Right atrium auricular region (tissue), 2 donors: ENCODE measurements at places on chromosomes 3 and 15.

DNA sequence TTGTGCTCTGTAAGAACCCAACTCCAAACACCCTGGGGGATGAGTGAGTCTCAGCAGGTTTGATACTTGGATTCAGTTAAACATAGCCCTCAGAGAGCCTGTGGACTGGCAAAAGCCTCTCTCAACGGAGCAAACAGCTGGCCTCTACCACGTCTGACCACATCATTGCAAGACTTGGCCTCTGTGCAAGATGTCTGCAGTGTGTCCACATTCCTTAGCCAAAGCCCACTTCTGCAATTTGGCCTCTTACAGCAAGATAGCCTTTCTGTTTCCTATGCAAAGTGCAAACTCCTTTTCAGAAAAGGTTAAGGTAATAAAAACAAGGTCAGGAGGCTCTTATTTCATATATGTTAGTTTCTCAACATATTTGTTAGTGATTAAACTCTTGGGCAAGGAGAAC is 27.9 kb downstream of the FBN1 start:
- no peaks in the 10 kb centered on the region for H3K27me3 ChIP-seq
- H3K36me3 ChIP-seq, result peaks cover 3% of the 10 kb centered on the region
- peak; percentile 76 for DNase-seq
- peaks cover 15% of the 10 kb centered on the region for H3K4me1 ChIP-seq
- H3K27ac ChIP-seq, result no peak overlapping the region

- no peaks in the 10 kb centered on the region for H3K4me1 ChIP-seq
- no peak overlapping the region for H3K4me3 ChIP-seq
- no peaks in the 10 kb centered on the region for H3K27me3 ChIP-seq
- no peak overlapping the region for H3K27ac ChIP-seq
Observed at GRCh38 chr3:189276444-189277219, 104.9 kb downstream of the TPRG1 start.

DNA sequence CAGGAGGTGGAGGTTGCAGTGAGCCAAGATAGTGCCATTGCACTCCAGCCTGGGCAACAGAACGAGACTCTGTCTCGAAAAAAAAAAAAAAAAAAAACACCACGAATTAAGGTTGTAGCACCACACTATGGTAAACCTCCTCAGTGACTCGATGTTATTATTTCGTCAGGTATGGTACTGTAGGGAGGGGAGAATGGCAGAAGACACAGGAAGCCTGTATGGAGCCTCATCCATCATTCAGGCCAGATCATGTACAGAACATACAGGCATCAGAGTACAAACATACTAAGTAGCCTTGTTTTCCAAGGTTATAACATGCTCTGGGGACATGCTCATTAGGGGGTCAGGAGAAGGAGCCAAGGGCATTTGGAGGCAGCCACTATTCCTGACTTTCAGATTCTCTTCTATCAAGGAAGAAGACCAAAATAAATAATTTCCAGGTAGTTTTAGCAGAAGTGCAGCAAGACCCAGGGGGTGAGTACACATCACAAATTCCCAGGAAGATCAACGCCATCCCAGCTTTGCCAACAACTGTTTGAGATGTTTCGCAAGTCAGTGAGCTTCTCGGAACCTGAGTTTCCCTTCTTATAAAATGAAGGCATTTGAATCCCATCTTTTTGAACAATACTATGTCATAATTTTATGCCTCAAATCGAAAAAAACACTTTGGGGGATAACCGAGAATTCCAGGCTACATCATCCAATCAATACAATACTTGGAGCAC is 79.8 kb downstream of the FOXP1 start:
- H3K4me1 ChIP-seq, result peaks cover 8% of the 10 kb centered on the region
- no peaks in the 10 kb centered on the region for H3K36me3 ChIP-seq
- no peak for DNase-seq
- H3K27ac ChIP-seq, result no peak overlapping the region

- H3K36me3 ChIP-seq, result no peaks in the 10 kb centered on the region
- no peak for DNase-seq
- no peaks in the 10 kb centered on the region for H3K4me1 ChIP-seq
- no peak overlapping the region for H3K4me3 ChIP-seq
Observed at GRCh38 chr3:11084677-11085076, 69.6 kb upstream of the HRH1 start.

DNA sequence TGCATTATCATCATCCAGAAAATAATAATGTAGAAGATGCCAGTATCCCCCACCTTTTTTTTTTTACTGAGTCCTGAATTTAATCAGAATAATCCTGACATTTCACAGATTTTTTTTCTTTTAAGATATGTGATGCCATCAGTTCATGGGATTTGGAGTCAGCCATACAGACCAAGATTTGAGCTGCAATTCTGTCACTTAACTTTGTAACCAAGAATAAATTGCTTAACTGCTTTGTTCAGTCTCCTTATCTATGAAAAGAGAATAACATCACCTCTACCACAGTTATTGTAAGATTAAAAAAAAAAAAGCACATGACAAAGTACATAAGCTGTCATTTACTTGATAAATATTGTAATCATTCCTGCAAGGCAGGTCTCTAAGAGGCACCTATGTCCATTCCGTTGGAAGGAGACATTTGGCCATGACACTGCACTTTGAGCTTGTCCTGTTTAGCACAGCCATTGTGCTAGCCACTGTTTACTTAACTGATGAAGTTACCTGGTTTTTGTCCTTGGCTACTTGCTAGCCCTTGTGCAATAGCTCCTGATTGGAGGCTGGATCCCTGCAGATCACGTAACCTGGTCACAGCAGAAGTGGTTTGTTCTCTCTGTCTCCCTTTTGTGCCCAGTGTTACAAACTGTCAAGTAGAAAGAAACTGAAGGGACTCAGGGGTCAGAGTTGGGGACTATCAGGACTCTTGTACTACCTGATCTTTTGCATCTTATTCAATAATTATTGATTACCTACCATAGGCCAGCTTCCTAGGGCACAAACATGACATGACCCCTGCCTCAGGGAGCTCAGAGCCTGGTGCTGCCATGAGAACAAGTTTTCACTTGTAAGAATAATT is 306.0 kb downstream of the WDR72 start:
- no peaks in the 10 kb centered on the region for H3K36me3 ChIP-seq
- no peak for DNase-seq
- no peak overlapping the region for H3K27ac ChIP-seq
- no peaks in the 10 kb centered on the region for H3K27me3 ChIP-seq

- H3K36me3 ChIP-seq, result no peaks in the 10 kb centered on the region
- no peak for DNase-seq
- no peak overlapping the region for H3K4me3 ChIP-seq
- peaks cover 15% of the 10 kb centered on the region for H3K4me1 ChIP-seq
- H3K27me3 ChIP-seq, result no peaks in the 10 kb centered on the region
Observed at GRCh38 chr3:125110016-125110875, 54.4 kb upstream of the HEG1 start.

- no peak overlapping the region for H3K4me3 ChIP-seq
- no peak for DNase-seq
- H3K27me3 ChIP-seq, result no peaks in the 10 kb centered on the region
- no peaks in the 10 kb centered on the region for H3K36me3 ChIP-seq
- no peaks in the 10 kb centered on the region for H3K4me1 ChIP-seq
Observed at GRCh38 chr3:29949131-29949530, 657.3 kb upstream of the TGFBR2 start.

GRCh38 chr3:101533603-101533968 is 20.6 kb upstream of the SENP7 start:
- H3K4me3 ChIP-seq, result no peak overlapping the region

DNA sequence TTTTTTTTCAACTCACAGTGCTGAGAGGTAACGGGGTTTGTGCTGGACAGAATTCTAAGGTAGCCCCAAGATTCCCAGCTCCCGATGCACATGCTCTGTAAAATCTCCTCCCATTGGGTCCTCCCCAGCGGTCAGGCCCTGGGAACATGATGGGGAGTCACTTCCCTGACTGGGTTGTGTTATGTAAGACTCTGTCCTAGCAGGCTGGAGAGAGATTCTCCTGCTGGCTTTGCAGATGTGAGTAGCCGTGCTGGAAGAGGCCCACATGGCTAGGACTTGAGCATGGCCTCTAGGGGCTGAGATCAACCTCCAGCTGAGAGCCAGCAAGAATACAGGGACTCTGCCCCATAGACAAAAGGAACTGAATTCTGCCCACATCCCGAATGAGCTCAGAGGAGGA is 83.7 kb upstream of the OXTR start:
- no peaks in the 10 kb centered on the region for H3K4me1 ChIP-seq
- H3K27ac ChIP-seq, result no peak overlapping the region
- no peaks in the 10 kb centered on the region for H3K27me3 ChIP-seq
- no peak for DNase-seq

DNA sequence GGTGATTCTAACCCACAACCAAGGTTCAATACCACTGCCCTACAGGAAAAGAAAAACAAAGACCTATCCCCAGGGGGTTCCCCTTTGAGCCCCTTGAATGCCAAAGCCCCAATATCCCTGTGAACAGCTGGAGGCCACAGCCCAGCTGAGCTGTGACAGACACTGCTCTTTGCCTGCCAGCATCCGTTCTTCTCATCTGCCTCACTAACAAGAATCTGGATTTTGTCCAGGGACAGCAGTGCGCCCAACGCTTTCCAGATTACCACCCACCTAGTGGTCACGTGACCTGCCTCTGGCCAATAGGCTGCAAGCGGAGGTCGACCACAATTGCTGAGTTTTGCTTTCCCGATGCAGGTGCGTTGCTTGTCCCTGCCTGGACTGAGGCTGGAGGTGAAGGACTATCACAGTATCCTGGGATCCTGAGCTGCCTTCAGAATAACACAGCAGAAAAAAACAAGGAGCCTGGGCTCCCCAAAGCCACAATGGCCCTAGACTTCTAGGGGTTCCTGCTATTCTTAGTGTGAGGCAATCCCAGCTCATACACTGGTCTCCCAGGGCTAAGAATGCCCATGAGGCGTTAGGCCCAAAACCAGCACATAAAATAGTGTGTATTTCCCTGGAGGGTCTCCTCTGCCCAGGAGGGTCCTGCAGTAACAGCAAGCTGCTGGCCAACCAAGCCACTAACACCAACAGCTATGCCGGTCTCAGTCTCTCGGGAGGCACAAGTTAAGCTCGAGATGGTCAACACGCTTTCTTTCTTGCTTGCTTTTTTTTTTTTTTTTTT is 13.8 kb downstream of the BDH1 start:
- H3K27ac ChIP-seq, result no peak overlapping the region
- H3K36me3 ChIP-seq, result no peaks in the 10 kb centered on the region

GRCh38 chr3:58857402-58857801 is 190.8 kb upstream of the FAM3D start:
- H3K4me1 ChIP-seq, result peaks cover 4% of the 10 kb centered on the region
- no peak overlapping the region for H3K27ac ChIP-seq
- no peaks in the 10 kb centered on the region for H3K36me3 ChIP-seq
- no peak overlapping the region for H3K4me3 ChIP-seq
- no peaks in the 10 kb centered on the region for H3K27me3 ChIP-seq

DNA sequence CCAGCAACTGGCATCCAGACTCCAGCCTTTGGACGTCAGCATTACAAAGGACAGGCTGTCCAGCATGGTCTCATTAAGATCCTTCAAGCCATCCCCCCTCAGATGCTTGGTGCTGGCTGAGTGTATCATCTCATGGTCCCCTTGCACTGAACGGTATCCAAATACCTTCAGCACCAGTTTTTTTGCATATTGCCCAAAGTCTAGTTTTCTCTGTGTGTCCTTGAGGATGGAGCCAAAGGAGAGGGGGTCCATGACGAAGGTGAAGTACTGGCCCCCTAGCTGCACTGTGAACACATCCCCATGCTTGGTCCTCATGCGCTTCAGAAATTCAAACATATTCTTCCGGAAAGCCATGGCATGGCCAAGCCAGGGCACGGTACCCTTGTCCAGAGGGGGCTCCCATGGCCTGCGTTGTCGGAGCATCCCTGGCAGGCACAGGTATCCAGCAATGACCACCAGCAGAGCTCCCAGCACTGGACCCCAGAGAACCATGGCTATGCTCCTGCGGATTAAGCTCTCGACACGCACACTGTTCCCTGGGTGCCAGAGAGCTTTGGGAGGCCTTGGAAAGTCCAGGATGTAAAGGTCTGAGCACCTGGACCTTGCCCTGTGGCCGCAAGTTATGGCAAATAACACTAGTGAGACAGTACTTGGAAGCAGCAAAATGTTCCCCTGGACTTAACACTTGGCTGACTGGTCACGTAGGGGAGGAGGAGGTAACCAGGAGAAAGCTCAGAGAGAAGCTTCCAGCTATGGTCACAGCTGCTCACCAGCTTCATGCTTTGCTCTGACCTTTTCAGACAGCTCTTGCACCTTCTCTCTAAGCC is at the start of gene CYP8B1:
CYP8B1 (minus strand) TSS at position 555 of the 827 bp plus-strand sequence; CDS start at position 492, 63 bp downstream.
- no peaks in the 10 kb centered on the region for H3K27me3 ChIP-seq
- no peak within 1 kb of the TSS for H3K27ac ChIP-seq
- no peak for DNase-seq
- H3K4me1 ChIP-seq, result peaks cover 22% of the 10 kb centered on the region
- H3K36me3 ChIP-seq, result no peaks in the 10 kb centered on the region

DNA sequence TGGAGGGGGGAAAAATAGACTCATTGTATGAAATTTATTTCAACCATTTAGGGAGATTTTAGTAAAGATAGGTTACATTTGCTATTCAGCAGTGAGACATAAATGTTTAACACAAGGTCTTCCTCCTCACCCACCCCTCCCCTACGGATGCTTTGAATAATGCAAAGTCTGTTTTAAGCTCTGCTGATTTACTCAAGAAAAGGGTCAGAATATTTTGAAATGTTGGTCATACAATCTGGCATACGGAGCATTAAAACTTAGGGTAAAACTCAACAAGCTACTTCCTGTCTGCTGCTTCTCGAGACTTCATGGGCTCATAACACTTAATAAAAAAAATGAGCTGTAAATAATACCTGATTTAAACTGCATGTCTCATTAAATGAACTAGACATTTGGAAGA is 156.3 kb downstream of the WNT5A start:
- no peak for DNase-seq
- H3K27me3 ChIP-seq, result no peaks in the 10 kb centered on the region
- H3K27ac ChIP-seq, result no peak overlapping the region
- H3K36me3 ChIP-seq, result no peaks in the 10 kb centered on the region

- H3K27ac ChIP-seq, result no peak overlapping the region
- no peaks in the 10 kb centered on the region for H3K36me3 ChIP-seq
- DNase-seq, result no peak
- no peaks in the 10 kb centered on the region for H3K27me3 ChIP-seq
Observed at GRCh38 chr3:65413891-65414290, 624.8 kb downstream of the MAGI1 start.

- no peak overlapping the region for H3K4me3 ChIP-seq
- H3K27me3 ChIP-seq, result no peaks in the 10 kb centered on the region
- H3K4me1 ChIP-seq, result peaks cover 28% of the 10 kb centered on the region
- peak overlapping the region; percentile 62 for H3K27ac ChIP-seq
- peaks cover 47% of the 10 kb centered on the region for H3K36me3 ChIP-seq
- no peak for DNase-seq
Observed at GRCh38 chr3:195875482-195876236, 32.7 kb downstream of the TNK2 start.

GRCh38 chr3:61875046-61875844 is 313.9 kb downstream of the PTPRG start:
- H3K27me3 ChIP-seq, result no peaks in the 10 kb centered on the region
- peak overlapping the region; percentile 23 for H3K27ac ChIP-seq
- H3K4me3 ChIP-seq, result no peak overlapping the region
- DNase-seq, result no peak
- no peaks in the 10 kb centered on the region for H3K36me3 ChIP-seq
